ENCODE measurements at places on chromosomes 4 and X.

- no peak for DNase-seq
These were observed 194.6 kb upstream of the FTHL17 start for GRCh38 chrX:31266203-31267076.

DNA sequence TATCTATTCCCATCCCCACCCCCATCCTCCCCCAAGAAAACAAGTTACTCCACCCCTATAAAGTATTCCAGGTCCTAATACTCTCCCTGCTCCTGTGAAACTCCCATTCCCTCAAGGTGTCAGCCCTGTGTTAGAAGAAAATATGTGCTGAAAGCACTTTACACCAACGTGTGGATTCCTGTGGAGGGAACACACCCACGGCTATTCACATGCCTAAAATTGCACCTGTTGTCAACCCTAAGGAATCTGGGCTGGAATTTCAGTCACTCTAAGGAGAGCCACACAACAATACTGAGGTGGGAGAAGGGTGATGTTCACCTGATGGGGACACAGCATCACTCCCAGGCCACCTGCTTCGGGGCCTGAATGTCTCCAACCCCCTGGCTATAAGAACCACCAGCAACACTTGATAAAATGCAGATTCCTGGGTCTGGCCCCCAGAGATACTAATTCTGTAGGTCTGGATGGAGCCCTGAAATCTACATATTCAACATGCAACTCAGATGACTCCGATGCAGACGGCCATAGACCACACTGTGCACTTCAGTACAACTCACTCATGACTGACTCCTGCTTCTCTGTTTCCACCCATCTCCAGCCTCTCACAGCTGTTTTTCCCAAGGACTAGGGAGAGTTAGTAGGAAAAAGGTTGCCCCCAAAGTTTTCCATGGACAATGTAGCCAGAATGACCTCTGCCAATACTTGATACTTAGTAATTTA, 15.8 kb downstream of the SCD5 start:
- no peak for DNase-seq

GRCh38 chrX:48713847-48714246, 17.3 kb downstream of the SUV39H1 start:
- peak; percentile 41 for DNase-seq

GRCh38 chr4:10212400-10212799, 95.8 kb upstream of the WDR1 start:
- DNase-seq = no peak

DNA sequence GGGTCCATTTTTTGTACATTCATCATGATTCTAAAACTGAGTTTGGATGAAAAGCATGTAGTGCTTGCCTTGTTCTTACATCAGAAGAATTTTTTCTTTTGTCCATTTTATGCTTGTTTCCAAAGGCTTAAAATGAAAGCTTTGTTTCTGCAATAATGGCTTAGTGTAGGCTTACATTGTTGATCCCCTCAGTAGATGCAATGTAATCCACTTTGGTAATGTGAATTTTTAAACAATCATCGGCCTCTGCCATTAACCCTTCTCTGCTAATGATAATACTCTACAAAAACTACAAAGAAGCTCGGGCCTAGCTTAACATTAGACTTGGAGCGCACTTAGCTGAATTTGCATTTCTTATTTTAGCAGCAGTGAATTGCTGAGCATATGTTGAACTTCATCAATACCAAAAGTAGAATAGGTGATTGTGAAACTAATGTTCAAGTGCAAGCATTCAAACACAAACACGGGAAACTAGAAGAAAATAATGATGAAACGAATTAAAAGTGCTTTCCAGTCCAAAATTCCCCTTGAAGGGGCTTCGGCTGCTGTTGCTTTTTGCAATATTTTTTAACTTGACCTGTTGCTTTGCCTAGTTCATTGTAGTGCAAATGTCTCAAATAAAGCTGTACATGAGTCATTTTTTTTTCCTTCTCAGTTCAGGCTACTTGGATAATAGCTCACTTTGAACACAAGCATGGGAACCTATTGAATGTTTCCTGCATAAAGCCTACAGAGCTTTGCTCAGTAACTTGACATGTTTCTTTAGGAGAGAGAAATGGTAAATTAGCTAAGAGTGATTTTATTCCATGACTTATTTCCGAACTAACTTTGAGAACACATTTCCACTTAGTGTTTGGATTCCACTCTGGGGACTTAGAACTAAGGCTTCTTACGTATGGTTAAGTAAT, 66.5 kb downstream of the SLIT2 start:
- no peak for DNase-seq

DNA sequence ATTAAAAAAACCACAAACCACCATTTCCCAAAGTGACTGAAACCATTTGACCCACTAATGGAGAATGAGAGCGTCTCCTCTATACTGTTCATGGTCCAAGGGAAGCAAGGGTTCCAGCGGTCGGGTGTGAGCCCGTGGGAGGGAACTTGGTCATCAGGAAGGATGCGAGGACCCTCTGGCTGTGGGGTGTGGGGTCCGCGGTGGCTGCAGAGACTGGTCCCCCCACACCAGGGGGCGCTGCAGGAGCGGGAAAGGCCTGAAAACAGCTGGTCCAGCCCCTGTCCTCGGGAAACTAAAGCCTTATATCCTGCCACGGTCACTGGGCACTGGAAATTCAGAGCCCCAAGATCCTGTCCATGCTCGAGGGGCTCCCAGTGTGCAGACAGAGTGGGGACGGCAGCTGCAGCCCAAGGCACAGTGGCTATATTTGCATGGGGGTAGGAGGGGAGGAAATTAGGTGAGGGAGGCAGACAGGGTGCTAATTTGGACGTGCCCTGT, 4.3 kb downstream of the BLOC1S4 start:
- DNase-seq = peak; percentile 80

DNA sequence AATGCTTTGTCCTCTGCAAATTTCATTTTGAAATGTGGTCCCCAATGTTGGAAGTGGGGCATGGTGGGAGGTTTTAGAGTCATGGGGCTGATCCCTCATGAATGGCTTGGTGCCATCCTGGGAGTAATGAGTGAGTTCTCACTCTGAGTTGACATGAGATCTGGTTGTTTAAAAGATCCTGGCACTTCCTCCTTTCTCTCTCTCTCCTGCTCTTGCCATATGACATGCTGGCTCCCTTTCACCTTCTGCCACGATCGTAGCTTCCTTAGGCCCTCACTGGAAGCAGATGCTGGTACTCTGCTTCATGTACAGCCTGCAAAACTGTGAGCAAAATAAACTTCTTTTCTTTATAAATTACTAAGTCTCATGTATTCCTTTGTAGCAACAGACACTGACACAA, 262.0 kb downstream of the IL15 start:
- no peak for DNase-seq
